Mononuclear cell (primary cell): ENCODE measurements at places on chromosomes 1 and 21. TPM values are rescaled to one million over a fixed set of nuclear protein-coding genes. Genes with fewer than 3 reads are reported as not detected.

The GIPC2 gene
- total RNA-seq = under 0.01 TPM

The IFI44L gene
- total RNA-seq = 29.3 TPM

The RAB7B gene
- 0.10 TPM for total RNA-seq

The PROK1 gene
- total RNA-seq = not detected

The RGS13 gene
- total RNA-seq = 0.52 TPM

The CAMTA1 gene
- total RNA-seq = 71.6 TPM

The ST6GALNAC3 gene
- 3.5 TPM for total RNA-seq

The PLA2G4A gene
- 2.2 TPM for total RNA-seq

The PGBD5 gene
- total RNA-seq = under 0.01 TPM

The DMBX1 gene
- not detected for total RNA-seq
